ENCODE measurements at places on chromosomes 4 and X. TPM values are rescaled to one million over a fixed set of nuclear protein-coding genes. Genes with fewer than 3 reads are reported as not detected.
A peak's percentile ranks its signal among the peaks of the same experiment; 100 is the strongest.

DNA sequence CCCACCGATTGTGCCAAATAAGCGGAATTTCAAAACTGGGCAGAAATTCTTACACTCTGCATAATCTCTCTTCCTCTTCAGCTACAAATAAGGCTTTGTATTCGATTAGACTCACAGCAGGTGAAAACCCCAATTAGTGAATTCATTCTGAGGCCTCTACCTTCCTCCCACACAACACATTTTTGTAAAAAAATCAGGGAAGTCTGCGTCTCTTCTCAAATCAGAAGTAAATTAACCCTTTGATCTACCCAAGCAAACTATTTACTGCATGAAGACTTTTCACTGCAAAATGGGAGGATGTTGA lies 200.6 kb upstream of the FTHL17 start:
- no peaks in the 10 kb centered on the region for H3K36me3 ChIP-seq
- no peaks in the 10 kb centered on the region for H3K4me1 ChIP-seq
- H3K27ac ChIP-seq = no peak overlapping the region
- no peak overlapping the region for H3K4me3 ChIP-seq
- DNase-seq = no peak

- H3K27ac ChIP-seq = no peak overlapping the region
- no peaks in the 10 kb centered on the region for H3K4me1 ChIP-seq
- no peaks in the 10 kb centered on the region for H3K27me3 ChIP-seq
- H3K4me3 ChIP-seq = no peak overlapping the region
Observed at GRCh38 chr4:8832113-8832915, 39.3 kb downstream of the HMX1 start.

GRCh38 chr4:123396307-123397143 lies at the start of gene SPRY1:
TSS of gene SPRY1 (plus strand) at chr4:123396795. CDS start at chr4:123401592, 4,797 bp downstream.
- peak within 1 kb of the TSS; percentile 52 for H3K27ac ChIP-seq
- peaks cover 17% of the 10 kb centered on the region for H3K4me1 ChIP-seq
- peak; percentile 74 for DNase-seq
- no peaks in the 10 kb centered on the region for H3K27me3 ChIP-seq
- no peaks in the 10 kb centered on the region for H3K36me3 ChIP-seq

DNA sequence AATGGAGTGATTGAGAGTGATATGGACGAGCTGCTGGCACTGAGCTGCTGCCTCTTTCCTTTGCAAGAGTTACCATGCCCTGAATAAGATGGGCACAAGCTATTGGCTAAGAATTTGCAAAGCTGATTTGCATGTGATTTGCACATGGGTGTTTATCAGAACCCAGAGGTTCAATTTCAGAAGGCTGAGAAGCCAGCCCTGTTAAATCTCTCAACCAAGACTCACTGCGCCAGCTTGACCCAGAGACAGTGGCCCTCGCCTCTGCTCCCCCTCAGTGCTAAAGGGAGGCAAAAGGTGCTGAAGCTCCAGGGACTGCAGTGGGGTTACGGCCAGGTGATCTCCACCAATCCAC lies 701 bp downstream of the ARHGAP4 start:
- no peaks in the 10 kb centered on the region for H3K27me3 ChIP-seq
- H3K4me1 ChIP-seq = peaks cover 27% of the 10 kb centered on the region
- no peak for DNase-seq
- H3K36me3 ChIP-seq = peaks cover 16% of the 10 kb centered on the region

DNA sequence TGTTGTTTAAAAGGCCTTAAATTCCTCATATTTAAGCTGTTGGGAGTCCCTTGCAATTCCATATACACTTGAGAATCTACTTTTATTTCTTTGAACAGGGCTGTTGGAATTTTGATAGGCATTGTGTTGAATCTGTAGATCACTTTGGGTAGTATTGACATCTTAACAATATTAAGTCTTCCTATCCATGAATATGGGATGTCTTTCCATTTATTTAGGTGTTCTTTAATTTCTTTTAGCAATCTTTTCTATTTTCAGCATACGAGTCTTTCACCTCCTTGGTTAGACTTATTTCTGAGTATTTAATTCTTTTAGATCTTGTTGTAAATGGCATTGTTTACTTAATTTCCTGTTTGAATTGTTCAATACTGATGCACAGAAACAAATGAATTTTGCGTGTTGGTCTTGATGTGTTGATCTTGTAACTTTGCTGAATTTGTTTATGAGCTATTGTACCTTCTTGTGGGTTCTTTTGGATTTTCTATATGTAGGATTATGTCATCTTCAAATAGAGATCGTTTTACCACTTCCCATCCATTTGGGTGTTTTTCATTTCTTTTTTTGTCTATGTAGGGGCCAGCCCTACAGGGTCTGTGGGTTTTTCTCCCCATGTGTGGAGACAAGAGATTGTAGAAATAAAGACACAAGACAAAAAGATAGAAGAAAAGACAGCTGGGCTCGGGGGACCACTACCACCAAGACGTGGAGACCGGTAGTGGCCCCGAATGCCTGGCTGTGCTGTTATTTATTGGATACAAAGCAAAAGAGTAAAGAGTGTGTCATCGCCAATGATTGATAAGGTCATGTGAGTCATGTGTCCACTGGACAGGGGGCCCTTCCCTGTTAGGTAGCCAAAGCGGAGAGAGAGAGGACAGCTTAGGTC lies 18.2 kb upstream of the CTBP1 start:
- peak; percentile 59 for DNase-seq
- H3K27me3 ChIP-seq = no peaks in the 10 kb centered on the region
- peaks cover 7% of the 10 kb centered on the region for H3K4me1 ChIP-seq

DNA sequence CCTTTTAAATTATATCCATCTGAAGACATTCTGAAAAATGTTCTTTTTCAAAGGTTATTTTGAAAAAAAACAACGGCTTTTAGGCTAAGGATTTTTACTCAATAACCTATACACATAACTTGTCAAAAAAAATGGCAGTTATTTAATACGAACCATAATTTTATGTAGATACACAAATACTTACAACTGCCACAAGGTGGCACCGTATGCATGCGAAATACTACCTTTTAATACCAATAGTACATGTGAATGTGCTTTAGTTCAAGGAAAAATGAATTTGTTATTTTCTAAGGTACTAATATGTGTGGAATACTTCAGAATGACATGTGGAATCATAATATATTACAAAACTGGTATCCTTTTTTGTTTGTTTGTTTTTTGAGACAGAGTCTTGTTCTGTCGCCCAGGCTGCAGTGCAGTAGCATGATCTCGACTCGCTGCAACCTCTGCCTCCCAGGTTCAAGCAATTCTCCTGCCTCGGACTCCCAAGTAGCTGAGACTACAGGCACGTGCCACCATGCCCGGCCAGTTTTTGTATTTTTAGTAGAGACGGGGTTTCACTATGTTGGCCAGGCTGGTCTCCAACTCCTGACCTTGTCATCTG lies 4.6 kb upstream of the MAD2L1 start:
- peak; percentile 65 for DNase-seq
- no peaks in the 10 kb centered on the region for H3K36me3 ChIP-seq
- peaks cover 11% of the 10 kb centered on the region for H3K4me1 ChIP-seq
- H3K4me3 ChIP-seq = no peak overlapping the region

GRCh38 chr4:169724260-169724659 lies 33.5 kb downstream of the HPF1 start:
- no peak overlapping the region for H3K27ac ChIP-seq
- DNase-seq = no peak
- H3K36me3 ChIP-seq = no peaks in the 10 kb centered on the region
- H3K27me3 ChIP-seq = no peaks in the 10 kb centered on the region
- no peak overlapping the region for H3K4me3 ChIP-seq

GRCh38 chr4:76781698-76782595 lies 116.0 kb downstream of the SOWAHB start:
- no peaks in the 10 kb centered on the region for H3K27me3 ChIP-seq
- no peaks in the 10 kb centered on the region for H3K4me1 ChIP-seq
- no peaks in the 10 kb centered on the region for H3K36me3 ChIP-seq
- DNase-seq = no peak

- H3K27me3 ChIP-seq = no peaks in the 10 kb centered on the region
- DNase-seq = no peak
- H3K4me1 ChIP-seq = no peaks in the 10 kb centered on the region
- H3K27ac ChIP-seq = no peak overlapping the region
- H3K4me3 ChIP-seq = no peak overlapping the region
Observed at GRCh38 chr4:113474017-113474416, 287.5 kb downstream of the CAMK2D start.

DNA sequence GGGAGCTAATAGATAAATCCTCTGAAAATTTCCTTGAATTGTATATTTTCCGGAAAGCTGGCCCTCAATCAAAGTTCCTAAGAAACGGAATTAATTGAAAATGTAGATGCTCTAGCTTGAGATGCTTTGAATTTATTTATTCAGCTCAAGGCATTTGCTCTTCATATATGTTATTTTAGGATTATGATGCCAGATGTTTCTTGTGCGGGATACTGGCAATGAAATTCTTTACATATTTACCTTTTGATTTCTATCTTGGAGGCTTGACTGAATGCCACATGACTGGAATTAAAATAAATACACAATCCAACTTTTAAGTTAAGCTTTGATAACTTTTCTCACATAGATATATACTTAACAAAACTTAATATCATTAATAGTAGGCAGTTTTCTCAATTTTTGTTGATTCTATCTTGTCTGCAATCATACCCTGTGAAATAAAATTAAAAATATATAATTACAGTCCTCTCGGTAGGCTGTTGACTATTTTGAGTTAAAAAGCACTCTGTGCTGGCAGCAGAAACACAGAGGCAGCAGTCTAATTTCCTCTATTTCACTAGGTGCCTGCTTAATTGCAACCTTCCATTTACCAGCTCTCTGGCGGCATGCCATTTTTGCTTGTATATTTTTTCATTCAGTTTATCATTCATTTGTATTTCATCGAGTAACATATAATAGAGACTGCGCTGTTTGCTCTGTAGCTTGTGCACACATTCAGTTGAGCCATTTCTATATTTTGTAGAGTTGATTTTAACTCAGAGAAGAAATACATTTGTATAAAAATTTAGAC lies 991.5 kb downstream of the ADGRL3 start:
- H3K27ac ChIP-seq = no peak overlapping the region
- H3K4me1 ChIP-seq = no peaks in the 10 kb centered on the region
- H3K4me3 ChIP-seq = no peak overlapping the region

DNA sequence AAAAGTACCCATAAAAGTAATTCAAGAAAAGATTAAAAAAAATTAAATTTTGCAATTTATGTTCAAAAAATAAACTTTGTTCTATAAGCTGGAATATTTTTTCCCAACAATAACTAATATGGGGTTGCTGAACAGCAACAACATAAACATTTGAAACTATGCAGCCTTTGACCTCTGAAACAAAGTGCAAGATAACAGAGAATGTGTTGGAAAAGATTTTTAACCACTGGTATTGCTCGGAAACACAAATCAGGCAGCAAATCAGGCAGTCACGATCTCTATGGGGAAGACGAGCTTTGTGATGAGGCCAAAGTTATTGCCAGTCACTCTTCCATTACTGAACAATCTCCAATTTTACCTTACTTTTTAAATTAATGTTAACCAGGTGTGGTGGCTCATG lies 332.1 kb downstream of the PABPC4L start:
- no peaks in the 10 kb centered on the region for H3K4me1 ChIP-seq
- no peaks in the 10 kb centered on the region for H3K27me3 ChIP-seq
- H3K4me3 ChIP-seq = no peak overlapping the region
- DNase-seq = no peak
- H3K36me3 ChIP-seq = no peaks in the 10 kb centered on the region

DNA sequence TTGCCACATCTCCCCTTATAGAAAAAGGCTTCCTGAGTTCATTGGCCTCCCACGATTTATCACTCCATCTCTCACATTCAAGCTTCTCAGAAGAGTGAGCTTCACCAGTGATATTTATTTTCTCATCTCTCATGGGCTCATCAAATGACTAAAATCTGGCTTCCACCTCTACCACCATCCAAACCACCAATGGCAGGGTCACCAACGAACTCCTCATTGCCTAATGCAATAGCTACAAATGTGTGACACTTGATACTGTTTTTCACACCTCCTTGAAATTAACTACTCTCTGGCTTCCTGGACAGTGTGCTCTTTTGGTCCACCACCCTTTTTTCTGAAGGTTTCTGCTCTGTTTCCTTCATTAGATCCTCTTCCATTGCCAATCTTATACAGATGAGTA lies 129.0 kb downstream of the SH2D1A start:
- no peaks in the 10 kb centered on the region for H3K27me3 ChIP-seq
- H3K36me3 ChIP-seq = no peaks in the 10 kb centered on the region
- no peak for DNase-seq
- no peaks in the 10 kb centered on the region for H3K4me1 ChIP-seq

GRCh38 chr4:53132132-53132891 lies 233.5 kb downstream of the SCFD2 start:
- no peaks in the 10 kb centered on the region for H3K27me3 ChIP-seq
- peaks cover 3% of the 10 kb centered on the region for H3K36me3 ChIP-seq
- no peaks in the 10 kb centered on the region for H3K4me1 ChIP-seq
- no peak overlapping the region for H3K4me3 ChIP-seq

Gene VCX3A
- total RNA-seq = not detected

Gene KIAA1210
- total RNA-seq = not detected

Gene TBC1D8B
- total RNA-seq = 0.71 TPM

Gene TNIP3
- total RNA-seq = 0.57 TPM

Gene RPGR
- total RNA-seq = 10.9 TPM
